ENCODE measurements at places on chromosomes 4 and X. TPM values are rescaled to one million over a fixed set of nuclear protein-coding genes. Genes with fewer than 3 reads are reported as not detected.

DNA sequence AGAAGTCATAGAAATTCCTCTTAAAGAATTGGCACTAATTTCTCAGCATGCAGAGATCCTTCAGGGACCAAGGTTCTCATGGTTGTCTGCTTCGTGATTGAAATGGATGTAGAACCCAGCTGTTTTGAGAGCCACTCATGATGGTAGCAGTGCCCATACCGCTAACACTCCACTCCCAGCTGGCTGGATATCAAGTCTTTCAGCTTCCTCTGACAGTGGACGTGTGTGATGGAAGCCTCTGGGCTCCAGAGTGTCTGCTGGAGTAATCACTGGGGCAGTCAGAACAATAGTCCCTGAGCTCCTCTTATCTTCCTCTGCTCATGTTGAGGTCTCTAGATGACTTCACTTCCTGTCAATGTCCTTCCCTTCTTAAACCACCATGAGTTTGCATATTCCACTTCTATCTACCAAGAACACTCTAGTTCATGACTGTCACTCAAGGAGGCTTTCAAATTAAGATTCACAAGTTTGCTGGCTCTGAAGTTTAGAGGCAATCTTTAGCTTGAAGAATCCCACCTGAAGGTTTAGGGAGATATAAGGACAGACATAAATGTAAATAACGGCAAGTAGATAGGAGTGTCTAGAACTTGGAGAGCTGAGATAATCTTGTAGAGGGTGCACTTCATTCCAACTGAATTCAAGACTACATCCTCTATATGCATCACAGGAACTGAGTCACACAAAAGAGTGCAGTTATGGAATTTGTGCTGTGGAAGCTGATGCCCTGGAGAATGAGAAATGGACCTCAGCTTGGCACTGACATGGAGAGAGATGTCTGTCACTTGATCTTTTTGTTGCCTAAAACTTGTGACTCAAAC is 64.5 kb upstream of the WDR1 start:
- peaks cover 15% of the 10 kb centered on the region for H3K4me1 ChIP-seq
- H3K27me3 ChIP-seq = no peaks in the 10 kb centered on the region
- no peak overlapping the region for H3K27ac ChIP-seq
- H3K36me3 ChIP-seq = peaks cover 2% of the 10 kb centered on the region
- H3K4me3 ChIP-seq = no peak overlapping the region
- no peak for DNase-seq

Gene RHOH
- 459 TPM for total RNA-seq

- no peaks in the 10 kb centered on the region for H3K36me3 ChIP-seq
- H3K27ac ChIP-seq = no peak overlapping the region
- peaks cover 10% of the 10 kb centered on the region for H3K27me3 ChIP-seq
- peak overlapping the region; percentile 57 for H3K4me3 ChIP-seq
- no peaks in the 10 kb centered on the region for H3K4me1 ChIP-seq
Observed at GRCh38 chrX:65406532-65406931, 128.1 kb downstream of the LAS1L start.

Gene ARX
- not detected for total RNA-seq

DNA sequence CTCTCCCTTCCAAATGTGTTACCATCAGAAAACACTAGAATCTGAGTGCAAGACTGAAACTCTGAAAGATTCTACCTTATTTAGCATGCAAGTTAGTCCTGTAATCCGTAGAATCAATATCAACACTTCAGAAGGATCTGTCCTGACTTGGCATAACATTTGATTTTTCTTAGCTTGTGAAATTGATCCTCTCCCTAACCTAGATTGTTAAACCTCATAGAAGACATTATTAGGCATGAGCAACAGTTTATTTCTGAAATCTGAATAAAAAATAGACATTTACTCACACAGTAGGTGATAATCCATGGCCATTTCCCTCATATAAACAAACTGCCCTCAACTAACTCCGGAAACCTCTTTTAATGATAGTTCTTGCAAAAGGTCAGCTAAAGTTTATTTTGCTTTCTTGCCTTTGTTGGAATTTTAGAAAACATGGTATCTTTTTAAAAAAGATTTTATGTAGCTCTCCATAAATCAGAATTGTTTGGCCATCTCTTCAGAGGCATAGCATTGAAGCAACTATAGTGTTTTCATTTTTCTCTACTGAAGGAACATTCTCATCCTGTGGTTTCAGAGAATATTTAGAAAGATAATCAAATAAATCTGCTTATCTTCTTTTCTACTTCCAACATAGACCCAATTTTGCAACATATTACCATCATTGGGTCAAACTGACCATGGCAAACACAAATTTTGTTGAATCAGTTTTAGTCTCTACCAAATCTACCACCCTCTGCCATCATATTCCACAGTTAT is 38.5 kb upstream of the PDLIM5 start:
- H3K27me3 ChIP-seq = peaks cover 51% of the 10 kb centered on the region
- peaks cover 3% of the 10 kb centered on the region for H3K4me1 ChIP-seq
- DNase-seq = no peak
- H3K4me3 ChIP-seq = no peak overlapping the region

DNA sequence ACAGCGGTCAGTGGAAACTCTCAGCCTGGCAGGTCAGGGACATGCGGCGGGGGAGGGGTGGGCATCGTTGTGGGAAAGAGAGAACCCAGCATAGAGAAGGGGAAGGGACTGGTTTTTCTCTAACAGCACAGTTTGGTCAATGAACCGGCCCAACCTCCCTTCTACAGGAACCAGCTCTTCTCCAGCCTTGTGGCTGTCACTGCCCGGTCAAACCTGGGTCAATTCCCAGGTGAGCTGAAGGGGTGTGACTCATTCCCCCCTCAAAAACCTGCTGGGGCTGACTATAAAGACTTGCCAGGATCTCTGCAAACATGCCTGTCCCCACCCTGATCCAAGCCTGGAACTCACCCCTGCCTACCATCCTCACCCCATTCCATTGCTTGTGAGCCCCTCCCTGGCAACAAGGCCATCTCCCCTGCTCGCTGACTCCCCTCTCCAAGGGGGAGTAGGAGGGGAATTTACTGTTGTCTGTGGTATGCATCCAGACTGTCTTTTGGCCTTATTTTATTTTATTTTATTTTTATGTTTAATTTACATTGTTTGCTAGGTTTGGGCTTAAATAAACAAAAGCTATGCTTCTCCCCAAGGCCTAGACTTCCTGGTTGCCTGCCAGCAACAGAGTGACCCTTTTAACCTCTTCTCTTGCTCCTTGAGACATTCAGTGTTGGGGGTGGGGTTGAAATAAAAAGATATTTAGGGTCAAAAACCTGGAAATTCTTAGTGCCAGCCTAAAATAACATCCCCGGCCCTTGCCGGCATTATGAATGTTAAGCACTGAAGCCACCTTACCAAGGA is 49.6 kb downstream of the TSC22D3 start:
- no peaks in the 10 kb centered on the region for H3K27me3 ChIP-seq
- peaks cover 2% of the 10 kb centered on the region for H3K36me3 ChIP-seq
- no peak overlapping the region for H3K27ac ChIP-seq
- no peak for DNase-seq
- no peak overlapping the region for H3K4me3 ChIP-seq

DNA sequence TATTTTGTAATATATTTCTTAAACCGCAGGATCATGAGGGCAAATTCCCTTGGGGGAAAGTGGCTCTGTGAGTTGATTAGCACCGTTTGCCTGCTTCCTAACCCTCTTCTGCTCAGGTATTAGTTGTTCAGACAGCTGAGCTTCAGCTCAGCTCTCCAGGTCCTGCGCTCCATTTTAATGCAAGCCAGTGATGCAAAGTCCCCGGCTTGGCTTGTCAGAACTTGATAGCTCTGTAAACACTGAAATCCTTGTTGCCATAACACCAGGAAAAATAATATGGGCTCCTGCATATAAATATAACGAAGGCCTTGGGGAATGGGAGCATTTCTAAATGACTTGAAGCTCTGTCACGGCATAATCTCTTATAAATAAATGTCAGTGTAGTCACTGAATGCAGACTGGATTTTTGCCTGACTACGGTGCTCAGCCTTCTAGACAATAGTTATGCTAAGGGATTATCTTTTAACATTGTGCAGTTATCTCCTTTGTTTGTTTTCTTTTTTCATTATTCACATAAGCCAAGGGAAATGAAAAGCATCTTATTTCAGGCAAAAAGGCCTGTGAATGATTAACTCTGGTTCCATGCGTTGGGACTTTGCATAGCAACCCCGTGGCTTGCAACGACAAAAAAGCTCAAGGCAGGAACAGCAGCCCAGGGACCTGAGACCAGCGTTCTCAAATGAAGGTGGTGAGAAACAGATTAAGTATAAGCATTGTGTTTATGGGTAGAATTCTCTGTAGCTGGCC is 253.2 kb downstream of the SPRY1 start:
- no peak overlapping the region for H3K4me3 ChIP-seq
- no peaks in the 10 kb centered on the region for H3K4me1 ChIP-seq
- H3K27me3 ChIP-seq = peaks cover 6% of the 10 kb centered on the region

GRCh38 chr4:71270901-71271300 is 67.9 kb upstream of the SLC4A4 start:
- DNase-seq = no peak
- peaks cover 16% of the 10 kb centered on the region for H3K27me3 ChIP-seq
- no peak overlapping the region for H3K4me3 ChIP-seq

GRCh38 chr4:41432881-41433280 is 105.1 kb upstream of the LIMCH1 start:
- H3K4me1 ChIP-seq = peaks cover 3% of the 10 kb centered on the region
- H3K27ac ChIP-seq = no peak overlapping the region
- H3K27me3 ChIP-seq = no peaks in the 10 kb centered on the region
- H3K36me3 ChIP-seq = no peaks in the 10 kb centered on the region
- no peak for DNase-seq

GRCh38 chr4:54566608-54567007 is 91.1 kb upstream of the KIT start:
- peaks cover 12% of the 10 kb centered on the region for H3K4me1 ChIP-seq
- no peak for DNase-seq

DNA sequence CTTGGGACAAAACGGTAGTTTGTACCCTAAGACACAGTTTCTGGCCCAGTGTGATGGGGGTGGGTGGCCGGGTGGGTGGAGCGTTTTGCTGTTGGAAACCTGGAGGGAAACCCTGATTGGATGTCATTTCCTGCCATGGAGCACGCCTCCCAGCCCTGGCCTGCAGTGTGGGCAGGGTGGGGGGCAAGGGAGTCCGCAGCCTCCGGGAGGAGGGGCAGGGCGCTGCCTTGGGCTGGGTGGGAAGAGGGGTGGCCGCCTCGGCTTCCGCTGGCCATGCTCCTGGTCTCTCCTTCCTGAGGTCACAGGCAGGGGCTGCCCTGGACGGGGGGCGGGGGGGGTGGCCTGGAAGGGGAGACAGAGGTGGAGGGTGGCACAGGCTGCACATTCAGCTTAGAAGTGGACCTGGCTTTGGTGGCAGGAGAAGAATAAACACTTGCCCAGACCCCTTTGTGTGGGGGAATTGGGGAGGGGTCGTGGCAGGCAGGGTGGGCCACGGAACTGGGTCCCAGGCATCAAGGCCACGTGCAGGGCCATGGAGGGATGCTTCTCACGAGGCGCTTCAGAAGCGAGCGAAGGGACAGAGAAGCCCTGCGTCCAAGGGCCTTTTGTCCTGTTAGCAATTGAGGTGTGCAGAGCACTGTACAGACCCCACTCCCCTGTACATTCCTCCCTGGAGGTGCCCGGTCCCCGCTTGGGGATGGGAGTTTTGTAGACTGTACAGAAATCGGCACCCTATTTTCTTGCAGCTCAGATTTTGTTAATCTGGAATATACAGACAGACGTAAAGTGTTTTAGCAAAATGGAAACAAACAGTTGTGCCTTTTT is 6.2 kb downstream of the NAT8L start:
- H3K4me1 ChIP-seq = no peaks in the 10 kb centered on the region
- peaks cover 10% of the 10 kb centered on the region for H3K27me3 ChIP-seq
- H3K27ac ChIP-seq = no peak overlapping the region

DNA sequence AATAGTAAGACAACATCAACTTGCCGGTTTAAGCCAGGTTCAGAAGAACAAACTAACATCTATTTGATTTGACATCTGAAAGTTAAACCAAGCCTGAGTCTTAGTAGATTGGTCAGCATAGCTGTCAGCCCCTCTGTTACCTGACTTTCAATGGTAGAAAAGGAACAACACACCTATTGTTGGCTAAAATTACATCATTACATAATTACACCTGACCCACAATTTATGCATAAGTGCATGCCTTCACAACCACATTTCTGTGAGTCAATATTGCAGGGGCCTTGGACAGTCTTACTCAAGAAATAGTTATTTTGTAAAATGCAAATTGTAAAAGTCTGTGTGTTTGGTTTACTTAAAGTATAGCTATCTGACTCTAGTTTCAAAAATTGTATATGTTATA is 36.2 kb downstream of the EGFL6 start:
- DNase-seq = no peak
- H3K27ac ChIP-seq = no peak overlapping the region
- H3K4me1 ChIP-seq = no peaks in the 10 kb centered on the region

Gene KCTD8
- not detected for total RNA-seq

Gene XAGE2
- not detected for total RNA-seq

DNA sequence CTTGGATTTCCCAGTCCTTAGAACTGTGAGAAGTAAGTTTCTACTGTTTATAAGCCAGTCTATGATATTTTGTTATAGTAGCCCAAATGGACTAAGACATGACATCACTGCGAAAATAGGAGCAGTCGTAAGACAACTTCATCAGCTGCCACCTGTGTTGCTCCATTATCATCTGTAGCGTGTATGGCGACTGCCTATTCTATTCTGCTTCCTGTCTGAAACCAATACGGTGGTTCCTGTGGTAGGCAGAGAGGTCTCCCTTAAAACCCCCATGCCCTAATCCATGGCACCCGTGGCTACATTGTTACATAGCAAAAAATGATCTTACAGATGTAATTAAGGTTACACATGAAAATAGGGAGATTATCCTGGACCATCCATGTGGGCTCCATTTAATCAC is 105.4 kb upstream of the FAT1 start:
- H3K27me3 ChIP-seq = no peaks in the 10 kb centered on the region
- H3K4me1 ChIP-seq = no peaks in the 10 kb centered on the region
- no peak overlapping the region for H3K27ac ChIP-seq
- H3K36me3 ChIP-seq = no peaks in the 10 kb centered on the region
- no peak overlapping the region for H3K4me3 ChIP-seq

Gene GPRASP3
- total RNA-seq = 1.9 TPM

DNA sequence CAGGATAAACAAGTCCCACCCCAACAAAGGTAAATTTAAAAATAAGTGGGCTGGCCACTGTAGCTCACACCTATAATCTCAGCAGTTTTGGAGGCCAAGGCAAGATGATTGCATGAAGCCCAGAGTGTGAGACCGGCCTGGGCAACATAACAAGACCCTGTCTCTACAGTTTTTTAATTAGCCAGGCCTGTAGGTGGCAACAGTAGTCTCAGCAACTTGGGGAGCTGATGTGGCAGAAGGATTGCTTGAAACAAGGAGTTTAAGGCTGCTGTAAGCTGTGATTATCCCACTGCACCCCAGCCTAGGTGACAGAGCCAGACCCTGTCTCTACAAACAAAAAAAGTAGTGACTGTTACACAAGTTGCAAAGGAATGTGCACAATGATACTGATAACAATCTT is 74.6 kb upstream of the FAAH2 start:
- no peak overlapping the region for H3K27ac ChIP-seq
- no peaks in the 10 kb centered on the region for H3K4me1 ChIP-seq
- H3K27me3 ChIP-seq = no peaks in the 10 kb centered on the region

Gene AMBN
- not detected for total RNA-seq

Measured in T-helper 17 cell (primary cell).